ENCODE measurements at places on chromosomes 6 and 20. TPM values are rescaled to one million over a fixed set of nuclear protein-coding genes. Genes with fewer than 3 reads are reported as not detected.

DNA sequence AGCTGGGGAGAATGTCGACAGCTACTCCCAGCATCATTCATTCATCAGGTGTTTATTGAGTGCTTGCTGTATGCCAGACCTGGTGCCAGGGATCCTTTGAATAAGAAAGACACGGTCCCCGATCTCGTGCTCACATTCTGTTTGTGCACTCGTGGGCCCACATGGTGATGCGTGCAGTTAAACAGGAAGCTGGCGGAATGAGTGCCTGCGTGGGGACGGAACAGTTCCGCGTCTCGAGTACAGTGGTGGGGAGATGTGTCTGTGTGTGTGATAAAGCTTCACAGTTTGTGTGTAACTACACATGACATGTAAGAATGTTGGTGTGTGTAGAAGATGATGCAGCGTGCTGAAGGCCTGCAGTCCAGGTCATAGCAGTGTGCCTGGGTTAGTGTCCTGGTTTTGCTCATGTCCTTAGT, 6.5 kb downstream of the RBM38 start:
- DNase-seq, result peak; percentile 72

DNA sequence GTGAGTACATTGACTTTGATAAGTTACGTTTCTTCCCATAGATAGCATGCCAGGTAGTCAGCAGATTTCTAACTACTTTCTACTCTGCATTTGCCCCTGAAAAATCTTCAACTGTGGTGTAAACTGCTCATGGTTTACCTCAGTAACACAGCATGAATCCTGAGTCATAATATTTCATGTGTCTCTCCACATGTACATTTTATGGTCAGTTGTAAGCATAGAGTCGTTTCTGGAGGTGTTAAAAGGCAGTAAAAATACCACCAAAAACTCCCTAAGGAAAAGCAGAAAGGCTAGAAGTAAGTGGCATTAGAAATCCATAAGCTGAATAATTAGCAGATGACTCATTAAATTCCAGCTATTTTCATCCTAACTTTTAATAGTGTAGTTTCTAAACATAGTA, 4.1 kb upstream of the GPR63 start:
- no peak for DNase-seq

GRCh38 chr6:147173140-147173539, 31.1 kb upstream of the STXBP5 start:
- DNase-seq, result no peak

GRCh38 chr6:39824030-39824926, 32.1 kb downstream of the DAAM2 start:
- no peak for DNase-seq

GRCh38 chr6:146481527-146481926, 62.1 kb upstream of the RAB32 start:
- DNase-seq, result no peak

- no peak for DNase-seq
Observed at GRCh38 chr6:94350833-94351232, 931.5 kb upstream of the EPHA7 start.

- DNase-seq, result no peak
Observed at GRCh38 chr20:48820649-48820973, 7.2 kb downstream of the PREX1 start.

GRCh38 chr6:18498408-18498807, 111.3 kb downstream of the RNF144B start:
- DNase-seq, result no peak

GRCh38 chr6:136816656-136817055, 5.7 kb upstream of the PEX7 start:
- no peak for DNase-seq

GRCh38 chr6:144349690-144350527, 64.8 kb downstream of the UTRN start:
- DNase-seq, result no peak

DNA sequence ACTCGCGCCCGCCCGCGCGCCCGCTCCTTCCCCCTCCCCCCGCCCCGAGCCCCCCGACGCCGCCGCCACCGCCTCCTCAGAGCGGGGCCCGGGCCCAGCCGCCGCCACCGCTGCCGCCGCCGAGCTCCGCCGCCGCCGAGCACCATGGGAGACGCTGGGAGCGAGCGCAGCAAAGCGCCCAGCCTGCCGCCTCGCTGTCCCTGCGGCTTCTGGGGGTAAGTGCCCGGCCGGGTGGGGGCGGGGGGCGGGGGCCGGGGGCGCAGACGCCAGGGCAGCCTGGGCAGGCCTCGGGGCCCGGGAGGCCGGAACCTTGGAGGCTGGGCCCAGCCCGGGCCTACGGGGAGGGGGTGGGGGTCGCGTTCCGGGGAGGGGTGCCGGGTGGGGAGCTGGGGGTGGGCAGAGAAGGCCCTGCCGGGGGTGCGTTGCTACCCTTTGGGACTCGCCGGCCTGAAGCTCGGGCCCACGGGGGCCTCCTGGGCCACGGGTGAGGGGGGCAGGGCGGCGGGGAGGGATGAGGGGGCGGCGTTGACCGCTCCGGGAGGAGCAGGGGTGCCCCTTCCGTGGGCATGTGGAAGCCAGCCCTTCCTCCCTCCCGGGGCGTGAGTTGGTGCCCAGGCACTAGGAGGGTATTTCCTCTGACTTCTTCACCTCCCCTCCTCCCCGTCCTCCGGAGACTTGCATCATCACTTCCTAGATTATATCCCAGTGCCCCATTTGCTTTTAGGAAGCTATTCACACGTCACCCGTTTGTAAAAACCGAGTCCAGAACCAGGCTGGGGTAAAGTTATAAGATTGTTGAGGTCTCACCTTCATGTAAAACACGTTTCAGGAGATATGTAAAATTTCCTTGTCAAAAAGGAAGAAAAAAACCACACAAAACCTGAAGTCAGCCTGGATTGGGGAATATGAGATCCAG, 533 bp downstream of the ZFAND3 start:
- peak; percentile 80 for DNase-seq

DNA sequence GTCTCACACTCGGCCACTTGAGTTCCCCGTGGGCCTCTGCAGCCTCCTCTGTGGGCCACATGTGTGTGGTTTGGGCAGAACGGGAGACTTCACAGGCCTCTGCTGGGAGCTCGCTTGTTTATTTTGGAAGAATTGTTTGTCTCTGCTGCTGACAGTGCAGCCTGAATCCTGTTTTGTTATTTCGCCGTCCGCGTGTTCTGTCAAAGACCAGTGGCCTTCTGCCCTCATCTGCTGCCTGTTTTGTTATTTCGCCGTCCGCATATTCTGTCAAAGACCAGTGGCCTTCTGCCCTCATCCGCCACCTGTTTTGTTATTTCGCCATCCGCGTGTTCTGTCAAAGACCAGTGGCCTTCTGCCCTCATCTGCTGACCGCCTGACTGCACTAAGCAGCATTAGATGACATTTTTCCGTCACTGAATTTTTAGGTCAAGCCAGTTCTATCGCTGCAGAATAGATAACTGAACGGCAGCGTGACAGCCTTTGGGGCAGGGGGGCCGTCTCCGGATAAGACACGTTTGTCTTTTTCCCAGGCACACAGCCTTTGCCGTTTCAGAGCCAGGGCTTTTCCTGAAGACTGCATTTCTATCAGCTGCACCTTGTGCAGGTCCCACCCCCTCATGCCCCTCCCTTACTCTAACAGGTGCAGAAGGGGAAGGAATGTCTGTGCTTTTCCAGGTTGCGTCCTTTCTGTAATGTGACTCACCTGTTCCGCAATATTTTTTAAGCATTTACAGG, 158.5 kb upstream of the AFDN start:
- DNase-seq, result no peak

- no peak for DNase-seq
Observed at GRCh38 chr20:16608277-16608650, 35.0 kb upstream of the KIF16B start.

The MAS1 gene
- total RNA-seq, result not detected

The MYH7B gene
- total RNA-seq, result 230 TPM

The OPRL1 gene
- total RNA-seq, result 0.49 TPM

The SIRPB1 gene
- total RNA-seq, result 0.68 TPM

The PCSK2 gene
- total RNA-seq, result 1.3 TPM

The HLA-DQB1 gene
- total RNA-seq, result 3.9 TPM

Data from Right ventricle myocardium inferior (tissue), 1 donor.